Adipocyte (in vitro differentiated cells): ENCODE measurements at places on chromosomes 11 and 22.

DNA sequence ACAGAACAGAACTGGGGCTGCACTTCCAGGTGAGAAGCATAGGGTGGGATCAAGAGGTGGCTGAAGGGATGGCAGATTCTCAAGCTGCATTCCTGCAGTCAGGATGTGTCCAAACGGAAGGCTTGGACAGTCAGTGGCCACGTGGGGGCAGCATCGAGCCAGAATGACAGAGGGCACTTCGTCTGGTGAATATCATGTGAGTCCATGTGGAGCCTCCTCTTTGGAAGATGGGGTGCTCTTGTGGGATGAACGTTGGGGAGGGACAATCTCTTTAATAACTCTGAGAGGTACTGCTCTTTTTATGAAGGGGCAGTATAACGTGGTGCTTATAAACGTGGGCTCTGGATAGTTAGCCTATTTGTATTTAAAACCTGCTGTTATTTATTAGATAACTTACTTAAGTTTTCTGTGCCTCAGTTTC lies 154.9 kb upstream of the NAV2 start:
- DNase-seq: peak; percentile 93

DNA sequence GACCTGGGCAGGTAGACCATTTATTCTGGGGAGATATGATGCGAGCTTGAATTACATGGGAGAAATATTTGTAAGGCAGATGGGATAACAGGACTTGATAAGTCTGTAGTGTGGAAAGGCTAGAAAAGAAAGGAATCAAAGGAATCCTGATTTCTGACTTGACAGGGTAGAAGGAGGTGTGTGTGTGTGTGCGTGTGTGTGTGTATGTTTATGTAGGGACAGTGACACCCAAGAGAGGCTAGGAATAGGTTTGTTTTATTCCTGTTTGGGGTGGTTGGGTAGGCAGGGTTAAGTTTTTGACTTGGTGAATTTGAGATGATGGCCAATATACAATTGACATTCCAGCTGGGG lies 390 bp upstream of the HTATIP2 start:
- DNase-seq: no peak

- DNase-seq: no peak
These were observed 62.4 kb downstream of the CRYBB2 start for GRCh38 chr22:25281675-25282345.

- DNase-seq: peak; percentile 87
These were observed at the start of gene TMEM132A for GRCh38 chr11:60924110-60924905. Gene TMEM132A (plus strand): TSS chr11:60924460. CDS start chr11:60924634, 174 bp downstream.

DNA sequence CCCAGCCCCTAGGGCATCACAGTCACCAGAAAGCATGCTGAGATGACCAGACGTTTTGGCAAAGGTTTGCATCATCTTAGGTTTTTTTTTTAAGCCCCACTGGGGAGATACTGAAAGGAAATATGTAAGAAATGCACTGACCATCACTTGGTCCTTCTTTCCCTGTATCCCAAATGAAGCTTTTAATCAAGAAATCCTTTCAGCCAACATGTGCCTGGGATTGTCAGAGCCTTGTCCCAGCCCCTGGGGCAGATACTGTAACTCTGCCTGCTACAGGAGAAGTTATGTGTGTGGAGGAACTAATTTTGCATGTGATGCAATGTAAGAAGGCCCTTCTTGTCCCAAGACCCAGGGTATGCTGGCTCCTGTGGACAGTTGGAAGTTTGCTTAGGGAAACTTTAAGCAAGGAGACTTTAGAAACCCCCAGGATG lies 65.6 kb downstream of the PPFIBP2 start:
- DNase-seq: peak; percentile 85

- no peak for DNase-seq
These were observed at the start of gene ANO9 for GRCh38 chr11:441418-442274. Gene ANO9 (minus strand): TSS chr11:442011. CDS start chr11:441926, 85 bp downstream.

GRCh38 chr11:86136538-86136937 lies 67.7 kb upstream of the PICALM start:
- DNase-seq: no peak

GRCh38 chr11:126366064-126366822 lies 10.8 kb downstream of the ST3GAL4 start:
- DNase-seq: no peak

GRCh38 chr11:10392095-10393079 lies 62.7 kb upstream of the AMPD3 start:
- peak; percentile 78 for DNase-seq

- DNase-seq: no peak
These were observed 1422.9 kb downstream of the TBC1D22A start for GRCh38 chr22:48185071-48186055.

- DNase-seq: no peak
These were observed 7.3 kb upstream of the KCNJ1 start for GRCh38 chr11:128874427-128874826.

GRCh38 chr11:17407575-17407974 lies 19.1 kb upstream of the KCNJ11 start:
- no peak for DNase-seq

GRCh38 chr22:43435851-43436811 lies 24.3 kb downstream of the MPPED1 start:
- no peak for DNase-seq

DNA sequence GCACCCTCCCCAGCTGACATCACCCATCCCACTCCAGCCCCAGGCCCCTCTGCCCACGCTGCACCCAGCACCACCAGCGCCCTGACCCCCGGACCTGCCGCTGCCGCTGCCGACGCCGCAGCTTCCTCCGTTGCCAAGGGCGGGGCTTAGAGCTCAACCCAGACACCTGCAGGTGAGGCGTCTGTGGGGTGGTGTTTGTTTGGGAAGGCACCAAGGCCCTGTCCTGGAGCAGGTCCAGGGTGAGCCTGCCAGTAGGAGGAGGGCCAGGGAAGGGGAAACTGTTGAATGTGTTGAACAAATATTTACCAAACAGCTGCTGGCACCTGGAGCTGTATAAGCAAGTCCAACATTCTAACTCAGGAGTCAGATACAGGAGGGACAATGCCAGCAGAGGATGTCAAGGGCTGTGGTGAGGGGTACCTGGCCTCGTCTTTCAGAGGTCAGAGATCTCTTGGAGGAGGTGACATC lies 3.1 kb downstream of the VEGFB start:
- no peak for DNase-seq

GRCh38 chr11:12506404-12506921 lies 129.1 kb downstream of the PARVA start:
- DNase-seq: peak; percentile 48

DNA sequence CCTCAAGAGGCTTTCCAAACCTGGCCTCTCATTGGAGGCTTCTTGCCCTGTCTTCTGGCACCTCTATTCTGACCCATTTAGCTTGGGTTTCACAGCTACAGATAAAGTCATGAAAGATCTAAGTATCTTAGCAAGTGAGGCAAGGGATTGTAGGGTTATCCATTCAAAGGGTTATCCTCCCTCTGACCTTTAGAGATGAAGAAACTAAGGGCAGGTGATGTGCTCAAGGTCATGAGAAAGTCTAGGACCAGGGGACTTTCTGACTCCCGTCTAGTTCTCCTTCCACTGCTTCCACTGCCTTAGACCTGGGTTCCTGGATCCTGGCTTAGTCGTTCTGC lies 7.2 kb downstream of the PHOX2A start:
- DNase-seq: no peak

GRCh38 chr22:41870786-41871185 lies 37.9 kb downstream of the SREBF2 start:
- no peak for DNase-seq

DNA sequence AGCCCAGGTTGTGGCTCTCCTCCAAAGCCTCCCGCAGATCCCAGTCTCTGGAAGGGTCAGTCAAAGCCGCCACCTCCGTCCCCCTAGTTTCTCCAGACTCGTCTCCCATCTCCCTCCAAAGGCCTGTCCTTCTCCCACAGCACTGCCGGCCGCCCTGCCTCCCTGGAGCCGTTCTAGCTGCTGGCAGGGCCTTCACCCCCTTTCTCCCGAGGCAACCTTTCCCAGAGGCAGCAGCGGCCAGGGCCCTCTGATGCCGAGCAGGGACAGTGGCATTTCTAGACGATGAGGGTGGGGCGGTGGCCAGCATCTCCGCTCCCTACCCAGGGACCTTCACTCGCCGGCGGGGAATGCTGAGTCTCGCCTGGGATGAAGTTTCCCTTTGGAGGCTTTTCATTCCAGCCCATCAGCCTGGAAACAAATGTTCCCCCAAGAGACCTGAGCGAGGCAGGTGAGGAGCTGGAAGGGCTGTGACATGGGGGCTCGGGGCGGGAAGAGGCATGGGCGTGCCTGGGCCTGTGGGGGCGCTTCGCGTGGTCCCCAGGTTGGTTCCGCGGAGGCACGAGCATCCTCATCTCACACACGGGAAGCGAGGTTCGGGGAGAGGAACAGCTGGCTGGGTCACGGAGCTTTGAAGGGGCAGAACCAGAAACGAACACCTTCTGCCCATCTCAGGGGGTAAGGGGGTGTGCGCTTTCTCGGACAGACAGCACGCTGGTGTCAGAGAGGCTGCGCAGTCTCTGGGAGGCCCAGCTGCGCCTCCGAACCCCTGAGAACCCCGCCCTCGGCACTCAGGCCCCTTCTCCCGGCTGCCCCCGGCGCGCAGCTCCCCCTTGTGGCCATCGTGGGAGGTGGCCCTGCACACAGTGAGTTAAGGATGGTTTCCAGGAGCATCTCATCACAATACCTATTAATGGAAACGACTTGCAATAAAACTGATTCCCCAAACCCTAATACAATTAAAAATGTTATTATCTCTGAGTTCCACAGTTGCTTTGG lies 18.1 kb upstream of the KLHL35 start:
- peak; percentile 20 for DNase-seq

- DNase-seq: no peak
These were observed 15.0 kb upstream of the EHD1 start for GRCh38 chr11:64893194-64894069.

- DNase-seq: no peak
These were observed 11.3 kb upstream of the KCNJ5 start for GRCh38 chr11:128879817-128880216.

DNA sequence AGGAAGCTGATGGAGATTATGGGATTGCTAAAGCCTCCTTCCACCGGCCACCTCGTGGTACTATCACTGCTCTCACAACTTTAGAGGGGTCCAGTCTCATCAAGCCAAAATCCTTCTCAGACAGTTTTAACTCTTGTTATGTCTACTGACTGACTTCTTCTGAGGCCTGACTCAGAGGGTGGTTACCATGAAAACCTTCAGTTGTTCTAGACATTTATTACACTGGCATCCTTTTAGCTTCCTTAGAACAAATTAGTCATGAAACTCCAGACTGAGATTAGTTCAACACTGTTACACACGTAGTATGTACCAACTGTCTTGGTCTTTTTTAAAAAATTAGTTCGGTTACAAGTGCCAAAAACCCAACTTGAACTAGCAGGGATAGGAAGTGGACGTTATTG lies 7.5 kb downstream of the DIXDC1 start:
- DNase-seq: peak; percentile 79

- DNase-seq: no peak
These were observed 105.2 kb downstream of the PPP6R3 start for GRCh38 chr11:68565768-68566167.

DNA sequence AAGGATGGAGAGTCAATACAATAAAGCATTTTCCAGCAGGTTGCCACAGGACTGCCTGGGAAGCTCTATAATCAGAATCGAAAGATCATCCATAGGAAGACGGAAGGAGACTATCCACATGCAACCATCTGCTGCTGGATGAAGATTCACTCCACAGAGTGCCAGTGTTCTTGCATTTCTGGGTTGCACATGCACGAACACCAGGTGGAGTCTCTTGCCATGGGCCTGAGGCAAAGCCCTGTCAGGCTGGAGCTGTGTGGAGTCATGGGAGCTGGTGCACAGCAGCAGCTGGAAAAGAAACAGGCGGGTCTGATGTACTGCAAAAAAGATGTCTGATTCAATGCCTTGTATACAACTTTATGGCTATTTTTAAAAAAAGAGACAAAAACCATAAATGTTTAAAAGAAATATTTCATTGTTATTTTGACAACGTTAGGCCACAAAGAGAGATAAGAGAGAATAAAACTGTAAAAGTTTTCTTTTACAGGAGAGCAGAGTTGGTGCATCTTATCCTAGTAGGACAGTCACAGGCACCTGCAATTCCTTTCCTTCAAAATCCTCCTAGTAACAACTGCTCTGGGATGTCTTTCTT lies 12.9 kb upstream of the FAT3 start:
- peak; percentile 27 for DNase-seq

GRCh38 chr11:2846470-2846869 lies 39.1 kb downstream of the CDKN1C start:
- DNase-seq: no peak

GRCh38 chr22:49889071-49889470 lies 29.2 kb downstream of the ALG12 start:
- DNase-seq: no peak

GRCh38 chr11:118609380-118610224 lies 2.2 kb downstream of the PHLDB1 start:
- peak; percentile 49 for DNase-seq

- no peak for DNase-seq
These were observed 2.6 kb downstream of the SPATA19 start for GRCh38 chr11:133842730-133843129.

DNA sequence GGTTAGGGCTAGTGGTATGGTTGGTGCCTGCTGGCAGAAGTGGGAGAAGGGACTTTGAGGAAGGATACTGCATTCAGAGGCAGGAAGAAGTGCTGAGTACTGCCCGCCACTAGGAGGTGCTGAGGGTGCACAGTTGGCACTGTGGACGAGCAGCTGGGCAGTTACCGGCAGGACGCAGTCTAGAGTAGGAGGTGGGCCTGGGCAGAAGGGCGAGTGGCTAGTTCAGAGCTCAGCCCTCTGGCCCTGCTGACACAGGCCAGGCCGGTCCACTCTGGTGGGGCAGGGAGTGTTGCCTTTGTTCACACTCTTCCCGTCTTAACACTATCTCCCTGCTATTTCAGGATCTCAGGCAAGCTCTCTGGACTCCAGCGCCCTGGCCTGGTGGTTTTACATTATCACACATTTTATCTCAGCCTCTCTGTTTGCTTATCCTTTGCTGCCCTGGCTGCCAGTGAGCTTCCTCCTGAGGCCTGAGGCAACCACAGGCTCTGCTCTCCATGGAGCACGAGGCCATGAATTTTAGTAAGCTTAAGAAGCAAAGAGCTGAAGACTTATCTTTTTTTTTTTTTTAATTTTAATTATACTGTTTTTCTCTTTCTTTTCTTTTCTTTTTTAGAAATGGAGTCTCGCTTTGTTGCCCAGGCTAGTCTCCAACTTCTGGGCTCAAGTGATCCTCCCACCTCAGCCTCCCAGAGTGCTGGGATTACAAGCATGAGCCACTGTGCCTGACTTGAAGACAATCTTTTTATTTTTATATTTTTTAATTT lies 26.9 kb downstream of the SNAP29 start:
- peak; percentile 92 for DNase-seq

DNA sequence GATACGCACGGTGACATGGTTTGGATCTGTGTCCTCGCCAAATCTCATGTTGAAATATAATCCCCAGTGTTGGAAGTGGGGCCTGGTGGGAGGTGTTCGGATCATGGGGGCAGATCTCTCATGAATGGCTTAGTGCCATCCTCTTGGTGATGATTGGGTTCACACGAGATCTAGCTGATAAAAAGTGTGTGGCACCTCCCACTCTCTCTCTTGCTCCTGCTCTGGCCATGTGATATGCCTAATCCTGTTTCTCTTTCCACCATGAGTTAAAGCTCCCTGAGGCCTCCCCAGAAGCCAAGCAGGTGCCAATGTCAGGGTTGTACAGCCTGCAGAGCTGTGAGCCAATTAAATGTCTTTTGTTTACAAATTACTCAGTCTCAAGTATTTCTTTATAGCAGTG lies 303.1 kb upstream of the PLET1 start:
- DNase-seq: no peak

- DNase-seq: no peak
These were observed 10.0 kb downstream of the IGSF9B start for GRCh38 chr11:133946541-133947318.
